ENCODE measurements at places on chromosomes 2 and 18.

DNA sequence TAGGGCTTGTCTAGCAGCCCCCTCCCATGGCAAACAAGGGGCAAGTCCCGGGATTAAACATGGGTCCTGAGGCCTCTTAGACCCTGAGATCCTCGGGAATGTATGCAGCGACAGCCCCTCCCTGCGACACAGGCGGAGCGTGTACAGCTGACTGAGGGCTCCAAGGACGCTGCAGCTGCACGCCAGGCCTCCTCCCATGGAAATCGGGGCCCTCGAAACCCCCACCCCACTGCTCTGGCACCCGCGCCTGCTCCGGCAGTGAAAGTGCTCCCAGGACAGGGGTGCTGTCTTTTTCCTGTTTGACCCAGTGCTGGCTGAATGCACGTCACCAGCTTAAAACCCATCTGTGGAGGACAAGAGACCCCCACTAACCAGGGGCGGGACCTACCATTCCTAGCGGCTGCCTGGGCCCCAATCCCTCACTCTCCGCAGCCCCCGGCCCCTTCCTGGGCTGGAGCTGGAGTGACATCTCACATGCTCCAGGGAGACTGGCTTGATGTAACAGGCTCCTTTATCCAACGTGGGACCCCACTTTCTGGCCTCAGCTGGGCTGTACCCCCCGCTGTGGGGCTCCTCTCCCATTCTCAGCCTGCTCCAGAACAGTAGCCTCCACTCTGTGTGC, 247.7 kb downstream of the TWIST2 start:
- DNase-seq: no peak

GRCh38 chr2:57728691-57729090, 317.9 kb upstream of the VRK2 start:
- no peak for DNase-seq

DNA sequence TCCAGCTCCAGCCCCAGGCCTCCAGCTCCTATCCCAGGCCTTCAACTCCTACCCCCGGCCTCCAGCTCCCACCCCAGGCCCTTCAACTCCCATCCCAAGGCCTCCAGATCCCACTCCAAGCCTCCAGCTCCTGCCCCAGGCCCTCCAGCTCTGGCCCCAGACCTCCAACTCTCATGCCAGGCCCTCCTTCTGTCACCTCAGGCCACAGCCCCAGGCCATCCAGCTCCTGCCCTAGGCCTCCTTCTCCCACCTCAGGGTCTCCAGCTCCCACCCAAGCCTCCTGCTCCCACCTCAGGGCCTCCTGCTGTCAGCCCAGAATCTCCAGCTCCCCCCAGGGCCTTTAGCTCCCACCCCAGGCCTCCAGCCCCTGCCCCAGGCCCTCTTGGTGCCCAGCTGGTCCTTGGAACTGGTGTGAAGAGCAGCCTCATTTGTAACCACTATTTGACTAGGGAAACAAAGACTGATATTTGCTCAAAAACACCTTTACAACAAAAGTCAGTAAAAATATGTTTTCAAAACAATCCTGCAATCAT, 67.8 kb upstream of the SALL3 start:
- no peak for DNase-seq

DNA sequence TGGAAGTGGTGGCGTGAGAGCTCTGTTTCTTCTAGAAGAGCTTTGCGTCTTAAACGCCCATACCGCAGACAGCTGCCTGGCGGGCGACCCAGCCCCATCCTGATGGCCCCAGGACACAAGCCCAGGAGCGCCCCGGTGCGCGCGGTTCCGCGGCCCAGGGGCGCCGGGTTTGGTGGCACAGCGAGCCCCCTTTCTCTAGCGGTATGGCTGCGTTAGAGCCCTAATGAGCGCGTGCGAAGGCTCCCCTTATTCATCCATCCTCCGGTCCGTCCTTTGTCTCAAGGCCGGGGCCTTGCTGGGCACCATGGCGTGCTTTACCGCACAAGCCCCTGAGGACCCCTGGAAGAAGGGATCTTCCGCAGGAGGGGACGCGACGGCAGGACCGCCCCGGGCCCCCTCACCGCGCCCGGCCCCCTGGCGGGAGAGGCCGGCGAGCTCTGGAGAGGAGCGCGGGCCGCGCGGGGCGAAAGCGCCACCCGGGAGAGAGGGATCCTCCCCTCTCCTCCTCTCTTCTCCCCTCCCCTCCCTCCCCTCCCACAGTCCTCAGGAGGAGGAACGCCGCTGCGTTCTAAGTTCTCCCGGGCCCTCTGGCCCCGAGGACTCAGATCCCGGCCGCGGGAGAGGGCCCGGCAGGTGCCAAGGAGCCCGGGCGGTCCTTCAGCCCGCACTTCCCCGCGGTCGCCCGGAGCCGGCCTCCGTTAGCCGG, 626 bp upstream of the SLC1A4 start:
- DNase-seq: peak; percentile 18

GRCh38 chr2:44291281-44292248, 16.3 kb downstream of the SLC3A1 start:
- DNase-seq: no peak

DNA sequence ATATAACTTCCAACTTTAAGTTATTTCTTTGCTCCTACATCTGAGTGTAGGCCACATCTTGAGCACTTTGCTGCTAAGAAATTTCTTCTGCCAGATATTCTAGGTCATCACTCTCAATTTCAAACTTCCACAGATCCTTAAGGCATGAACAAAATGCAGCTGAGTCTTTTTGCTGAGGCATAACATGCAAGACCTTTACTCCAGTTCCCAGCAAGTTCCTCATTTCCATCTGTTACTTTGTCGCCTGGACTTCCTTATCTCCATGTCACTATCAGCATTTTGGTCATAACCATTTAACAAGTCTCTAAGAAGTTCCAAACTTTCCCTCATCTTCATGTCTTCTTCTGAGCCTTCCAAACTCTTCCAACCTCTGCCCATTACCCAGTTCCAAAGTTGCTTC, 1077.3 kb upstream of the TMEFF2 start:
- DNase-seq: no peak

DNA sequence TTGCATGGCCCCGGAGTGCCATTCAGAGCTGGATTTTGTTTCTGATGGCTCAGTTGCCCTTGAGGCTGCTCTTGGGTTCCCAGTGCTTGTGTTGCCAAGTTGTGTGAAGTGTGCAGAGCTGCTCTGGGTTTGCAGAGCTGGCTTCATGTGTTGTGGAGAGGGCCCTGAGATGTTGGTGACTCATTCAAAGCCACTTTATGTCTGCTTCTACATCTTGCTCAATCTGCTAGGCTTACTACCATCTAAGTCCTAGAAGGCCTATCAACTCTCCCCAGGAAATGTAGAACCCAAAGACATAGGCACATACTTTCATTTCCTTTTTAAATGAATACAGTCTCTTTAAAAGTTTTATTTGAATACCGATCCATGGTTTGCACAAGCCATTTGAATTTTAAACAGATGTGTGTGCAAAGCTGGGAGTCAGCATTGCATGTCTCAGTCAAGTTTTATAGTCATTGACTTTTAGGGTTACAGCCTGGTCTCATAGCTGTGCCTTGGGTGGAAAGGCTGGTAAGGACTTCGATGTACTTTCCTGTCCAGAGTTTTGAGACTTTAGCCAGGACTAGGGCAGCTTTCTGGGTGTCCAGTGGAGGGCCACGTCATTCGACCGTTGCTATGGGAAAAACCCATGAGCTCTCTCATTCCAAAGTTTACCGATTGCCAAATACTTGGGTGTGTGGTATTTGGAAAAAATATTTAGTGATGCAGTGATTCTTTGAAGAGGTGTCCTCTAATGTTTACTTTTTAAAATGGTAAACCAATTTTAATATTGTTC, 105.0 kb downstream of the LTBP1 start:
- DNase-seq: no peak

- DNase-seq: no peak
Measured at GRCh38 chr18:24220318-24220688, 81.4 kb downstream of the CABYR start.

- no peak for DNase-seq
Measured at GRCh38 chr2:85933753-85934594, 45.2 kb upstream of the ST3GAL5 start.

All from stimulated activated CD8-positive, alpha-beta memory T cell treated with anti-CD3 and anti-CD28 coated beads, Interleukin-15, amount 100 ng/mL, for 4 hours (primary cell).